GM12878 (cell line): ENCODE measurements at places on chromosomes 6 and 20. TPM values are rescaled to one million over a fixed set of nuclear protein-coding genes. Genes with fewer than 3 reads are reported as not detected.

The PRELID3B gene
- total RNA-seq: 86.1 and 96.0 TPM in 2 replicates

The ADGRF1 gene
- 0.05 and 0.08 TPM in 2 replicates for total RNA-seq

The KCNQ2 gene
- total RNA-seq: 0.49 TPM in 1 of 2 replicates, not detected in the other

The ETV7 gene
- 1.6 and 1.9 TPM in 2 replicates for total RNA-seq

The GTF2H4 gene
- total RNA-seq: 43.4 and 43.8 TPM in 2 replicates

The VARS2 gene
- total RNA-seq: 64.3 and 71.2 TPM in 2 replicates

The HLA-DPA1 gene
- 707 and 749 TPM in 2 replicates for total RNA-seq

The SMOC2 gene
- total RNA-seq: 0.10 and 0.11 TPM in 2 replicates

The HLA-G gene
- total RNA-seq: 0.88 and 1.3 TPM in 2 replicates

- DNase-seq: no peak
Observed at GRCh38 chr6:64090352-64090751, 454.8 kb downstream of the PHF3 start.

GRCh38 chr20:47922269-47922668, 137.0 kb upstream of the SULF2 start:
- DNase-seq: no peak

DNA sequence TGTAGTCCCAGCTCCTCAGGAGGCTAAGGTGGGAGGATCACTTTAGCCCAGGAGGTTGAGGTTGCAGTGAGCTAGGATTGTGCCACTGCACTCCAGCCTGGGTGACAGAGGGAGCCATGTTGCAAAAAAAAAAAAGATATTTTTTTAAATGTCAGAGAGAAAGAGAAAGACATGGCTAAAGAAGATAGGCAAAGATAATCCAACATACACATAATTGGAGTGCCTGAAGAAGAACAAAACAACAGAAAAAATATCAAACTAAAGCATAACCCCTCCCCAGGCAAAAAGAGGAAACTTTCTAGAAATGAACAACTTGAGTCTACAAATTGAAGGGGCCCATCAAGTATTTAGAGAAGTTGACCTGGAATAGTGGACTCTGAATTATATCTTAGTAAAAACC, 14.0 kb upstream of the GRM4 start:
- DNase-seq: no peak

DNA sequence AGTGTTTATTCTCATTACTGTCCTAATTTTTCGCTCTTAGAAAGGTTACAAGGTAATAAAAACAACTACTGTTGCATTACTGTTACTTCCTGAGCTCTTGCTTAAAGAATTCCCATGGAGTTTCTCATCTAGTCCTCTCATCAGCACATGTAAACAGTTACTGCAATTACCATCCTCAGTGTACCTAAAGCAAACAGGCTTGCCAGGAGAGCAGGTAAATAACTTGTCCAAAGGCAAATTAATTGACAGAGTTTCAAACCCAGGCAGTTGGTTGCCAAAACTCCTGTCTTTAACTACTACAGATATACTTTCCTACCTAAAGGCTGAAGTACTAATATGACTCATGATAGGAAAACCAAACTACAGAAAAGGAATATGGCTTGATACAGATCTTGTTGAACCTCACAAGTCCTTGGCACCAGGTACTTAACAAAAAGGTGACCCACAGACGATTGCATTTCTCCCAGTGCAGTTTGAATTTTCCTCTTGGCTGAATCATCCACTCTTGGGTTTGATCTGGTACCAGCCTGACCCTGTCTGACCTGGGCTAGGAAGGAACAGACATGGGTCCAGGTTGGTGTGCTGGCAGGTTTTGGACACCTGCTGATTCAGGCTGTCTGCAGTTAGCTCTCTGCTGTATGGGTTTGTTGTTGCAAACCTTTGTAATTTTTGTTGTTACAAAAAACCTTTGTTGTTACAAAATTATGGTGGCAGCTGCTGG, 153.0 kb downstream of the CFAP61 start:
- DNase-seq: no peak

- DNase-seq: no peak
Observed at GRCh38 chr6:142307963-142308748, 6.3 kb downstream of the ADGRG6 start.

GRCh38 chr20:1377341-1377871, 15.4 kb downstream of the FKBP1A start:
- no peak for DNase-seq

DNA sequence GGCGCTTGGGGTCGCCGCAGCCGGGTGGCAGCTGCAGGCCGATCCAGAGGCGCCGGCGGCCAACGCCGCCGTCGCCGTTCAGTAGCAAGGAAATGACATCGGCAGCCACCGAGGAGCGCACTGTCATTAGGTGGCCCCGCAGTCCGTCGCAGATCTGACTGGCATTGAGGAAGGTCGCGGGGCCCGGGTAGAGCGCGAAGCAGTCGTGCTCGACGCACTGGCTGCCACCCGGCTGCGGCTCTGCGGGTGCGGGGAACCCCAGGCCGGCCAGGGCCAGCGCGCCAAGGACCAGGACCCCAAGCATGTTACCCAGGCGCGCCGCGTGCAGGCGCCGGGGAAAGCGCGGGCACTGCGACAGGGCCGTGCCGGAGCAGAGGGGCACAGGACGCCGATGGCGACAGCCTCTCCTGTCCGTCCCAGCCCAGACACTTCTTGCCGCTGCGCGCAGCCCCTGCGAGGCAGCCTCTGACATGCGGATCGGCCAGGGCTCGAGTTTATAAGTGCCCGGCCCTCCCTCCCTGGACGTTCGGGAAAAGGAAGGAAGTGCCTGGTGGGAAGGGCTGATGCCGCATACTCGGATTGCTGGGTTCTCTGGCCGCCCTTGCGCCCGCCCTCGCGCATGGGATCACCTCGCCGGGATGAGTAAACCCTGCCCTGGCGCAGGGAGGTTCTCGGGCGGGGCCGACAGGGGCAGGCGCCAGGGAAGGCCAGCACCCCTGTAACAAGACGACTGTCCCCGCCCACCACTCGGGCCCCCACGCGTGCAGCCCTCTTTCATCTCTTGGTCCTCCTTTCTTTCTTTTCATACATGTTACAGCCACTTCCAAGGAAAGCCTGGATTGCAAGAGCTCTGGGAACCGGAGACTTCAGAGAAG, at the start of gene THBD:
THBD (minus strand) TSS at position 472 of the 875 bp plus-strand sequence; CDS start at position 304, 168 bp downstream.
- DNase-seq: no peak

GRCh38 chr6:12066297-12066696, 54.2 kb downstream of the HIVEP1 start:
- DNase-seq: no peak

DNA sequence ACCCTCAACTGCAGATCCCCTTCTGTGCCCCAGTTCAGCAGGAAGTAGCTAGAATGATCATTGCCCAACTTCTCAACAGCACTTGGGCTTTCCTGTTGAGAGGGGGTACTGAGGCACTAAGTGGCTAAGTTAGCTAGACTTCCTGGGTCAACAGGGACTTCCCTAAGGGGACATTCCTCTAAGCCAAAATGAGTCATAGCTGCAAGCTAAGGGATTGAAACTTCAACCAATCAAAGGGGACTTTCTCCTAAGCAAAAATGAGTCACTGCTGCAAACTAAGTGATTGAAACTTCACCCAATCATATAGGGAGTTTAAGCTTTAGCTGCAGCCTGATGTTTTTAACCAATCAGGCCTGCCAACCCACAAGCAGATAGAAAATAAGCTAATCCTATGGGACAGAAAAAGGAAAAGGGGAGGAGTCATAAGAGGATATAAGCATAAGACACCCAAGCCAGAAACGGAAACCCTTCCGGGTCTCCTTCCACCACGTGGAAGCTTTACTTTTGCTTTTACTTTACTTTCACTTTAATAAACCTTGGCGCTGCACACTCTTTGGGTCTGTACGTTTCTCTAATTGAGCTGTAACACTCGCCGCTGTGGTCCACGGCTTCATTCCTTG, 659.0 kb upstream of the HS3ST5 start:
- no peak for DNase-seq

DNA sequence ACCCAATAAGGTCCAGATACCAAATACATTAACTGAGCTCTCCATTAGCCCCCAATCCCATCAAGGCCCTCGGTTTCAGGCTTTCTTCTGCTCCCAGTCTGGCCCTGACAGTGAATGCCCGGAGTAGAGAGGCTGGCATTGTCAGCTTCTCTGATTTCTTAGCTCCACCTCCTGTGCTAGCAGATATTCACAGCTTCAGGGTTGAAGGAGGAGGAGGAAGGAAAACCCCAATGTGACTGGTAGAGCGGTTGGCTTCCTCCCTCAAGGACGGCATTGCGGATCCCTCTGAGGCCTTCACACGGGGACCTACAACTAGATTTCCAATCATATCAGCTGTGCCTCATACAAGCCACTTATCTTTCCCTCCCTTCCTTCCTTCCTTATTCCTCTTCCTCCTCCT, 164.1 kb upstream of the SYNDIG1 start:
- DNase-seq: no peak

DNA sequence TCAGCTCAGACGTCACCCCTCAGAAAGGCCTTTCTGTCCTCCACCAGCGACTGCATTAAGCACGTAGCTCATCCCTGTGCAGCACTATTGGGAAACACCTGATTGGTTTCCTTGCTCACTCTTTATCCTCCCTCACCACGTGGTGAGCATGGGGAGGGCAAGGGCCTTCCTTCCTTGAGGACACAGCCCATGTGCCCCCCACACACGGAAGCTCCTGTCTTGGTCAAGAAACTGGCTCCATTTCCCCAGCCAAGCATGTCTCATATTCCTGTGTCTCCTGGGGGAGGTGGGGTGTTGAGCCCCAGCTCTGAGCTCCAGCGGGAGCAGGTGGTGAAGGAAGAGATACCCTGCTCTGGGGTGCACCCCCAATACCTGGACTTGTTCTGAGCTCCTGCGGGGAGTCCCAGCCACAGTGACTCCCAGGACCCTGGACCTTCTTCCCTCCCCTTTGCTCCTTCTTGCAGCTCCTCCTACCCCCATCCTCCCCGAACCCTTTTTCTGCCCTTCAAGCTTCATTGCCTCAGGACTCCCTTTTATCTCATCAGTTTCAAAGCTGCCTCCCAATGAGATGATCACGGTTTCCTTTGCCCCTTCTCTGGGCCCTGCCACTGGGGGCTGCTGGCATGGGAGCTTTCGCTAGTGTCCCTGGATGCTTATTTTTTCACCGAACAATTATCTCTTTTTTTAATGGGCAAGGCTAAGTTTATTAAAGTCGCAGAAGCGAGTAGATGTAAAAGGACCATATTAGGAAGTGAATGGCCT, 230.1 kb downstream of the TFAP2C start:
- DNase-seq: no peak
